Uterus (tissue), 4 donors: ENCODE measurements at places on chromosomes 13 and 19. TPM values are rescaled to one million over a fixed set of nuclear protein-coding genes. Genes with fewer than 3 reads are reported as not detected.

Gene IGFLR1
- total RNA-seq: 1.1 TPM

Gene CBLC
- total RNA-seq: not detected

Gene SDHAF1
- total RNA-seq: 80.0 TPM

Gene LGALS13
- not detected for total RNA-seq

GRCh38 chr19:20359933-20360720 lies 193.1 kb downstream of the ZNF486 start:
- H3K27ac ChIP-seq: no peak overlapping the region
- no peak overlapping the region for H3K4me3 ChIP-seq
- H3K36me3 ChIP-seq: no peaks in the 10 kb centered on the region
- no peak for DNase-seq
- H3K4me1 ChIP-seq: no peaks in the 10 kb centered on the region

DNA sequence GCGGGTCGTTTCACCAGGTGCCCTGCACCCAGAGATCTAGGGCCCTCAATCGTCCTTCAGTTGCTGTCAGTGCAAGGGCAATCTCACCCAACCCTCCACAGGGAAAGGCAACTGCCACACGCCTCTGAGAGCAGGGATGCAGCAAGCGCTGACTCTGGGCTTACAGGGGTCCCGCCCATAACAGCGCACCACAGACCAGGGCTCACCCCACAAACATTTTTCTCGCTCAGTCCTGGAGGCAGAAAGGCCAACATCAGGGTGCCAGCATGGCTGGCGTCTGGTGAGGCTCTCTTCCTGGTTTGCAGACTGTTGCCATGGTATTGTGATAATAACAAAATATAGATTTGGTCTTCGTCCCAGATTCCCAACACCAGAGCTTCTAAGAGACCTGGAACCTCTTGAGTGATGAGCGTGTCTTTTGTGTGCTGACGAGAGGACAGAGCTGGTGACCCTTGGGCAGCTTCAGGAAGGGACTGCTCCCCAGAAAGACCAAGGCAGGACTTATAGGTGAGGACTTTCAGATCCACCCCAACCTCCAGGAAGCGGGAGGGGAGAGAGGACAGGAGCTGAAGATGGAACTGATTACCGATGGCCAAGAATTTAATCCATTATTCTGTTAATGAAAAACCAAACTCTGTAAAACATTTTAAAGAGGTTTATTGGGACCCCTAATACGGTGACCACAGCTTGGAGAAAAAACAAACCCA lies 51.3 kb downstream of the C13orf46 start:
- DNase-seq: peak; percentile 10
- H3K4me3 ChIP-seq: no peak overlapping the region
- no peaks in the 10 kb centered on the region for H3K36me3 ChIP-seq
- H3K4me1 ChIP-seq: peaks cover 6% of the 10 kb centered on the region

DNA sequence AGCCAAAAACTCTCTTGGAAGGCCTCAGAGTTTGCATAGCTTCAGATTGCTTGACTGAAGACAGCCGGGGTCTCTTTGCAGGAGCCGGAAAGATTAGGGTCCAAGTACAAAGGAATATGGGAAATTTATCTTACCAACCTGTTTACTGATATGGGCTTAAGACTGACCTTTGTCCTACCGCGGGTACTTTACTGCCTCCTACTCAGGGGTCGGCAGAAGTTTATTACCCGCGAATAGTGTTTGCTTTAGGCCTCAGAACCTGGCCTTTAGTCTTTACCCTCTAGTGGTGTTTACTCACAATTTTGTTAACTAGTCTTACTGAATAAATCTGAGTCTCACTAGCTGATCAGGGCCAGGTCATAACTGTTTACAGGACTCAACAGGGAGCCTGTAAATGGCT lies 765.4 kb upstream of the SPRY2 start:
- H3K27me3 ChIP-seq: no peaks in the 10 kb centered on the region
- H3K4me3 ChIP-seq: no peak overlapping the region
- no peak for DNase-seq
- no peaks in the 10 kb centered on the region for H3K36me3 ChIP-seq
- H3K4me1 ChIP-seq: no peaks in the 10 kb centered on the region

DNA sequence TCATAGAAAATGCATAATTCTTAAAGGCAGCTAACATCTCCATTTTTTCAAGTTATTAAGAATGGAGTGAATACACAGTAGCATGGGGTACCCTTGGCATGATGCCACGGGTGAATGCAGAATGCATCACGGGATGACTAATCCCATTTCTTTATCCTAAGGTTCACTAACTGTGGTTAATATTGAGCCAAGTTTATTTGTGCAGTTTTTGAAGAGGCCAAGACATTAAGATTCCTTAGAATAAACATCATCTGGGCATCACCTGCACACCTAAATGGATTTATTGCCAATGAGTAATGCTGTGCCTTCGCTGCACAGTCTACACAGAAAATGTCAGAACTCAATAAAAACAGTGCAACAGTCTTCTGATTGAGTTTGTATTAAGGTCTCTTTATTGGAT lies 333.1 kb downstream of the GPC6 start:
- H3K27ac ChIP-seq: no peak overlapping the region
- no peaks in the 10 kb centered on the region for H3K4me1 ChIP-seq
- no peaks in the 10 kb centered on the region for H3K36me3 ChIP-seq
- no peak overlapping the region for H3K4me3 ChIP-seq

DNA sequence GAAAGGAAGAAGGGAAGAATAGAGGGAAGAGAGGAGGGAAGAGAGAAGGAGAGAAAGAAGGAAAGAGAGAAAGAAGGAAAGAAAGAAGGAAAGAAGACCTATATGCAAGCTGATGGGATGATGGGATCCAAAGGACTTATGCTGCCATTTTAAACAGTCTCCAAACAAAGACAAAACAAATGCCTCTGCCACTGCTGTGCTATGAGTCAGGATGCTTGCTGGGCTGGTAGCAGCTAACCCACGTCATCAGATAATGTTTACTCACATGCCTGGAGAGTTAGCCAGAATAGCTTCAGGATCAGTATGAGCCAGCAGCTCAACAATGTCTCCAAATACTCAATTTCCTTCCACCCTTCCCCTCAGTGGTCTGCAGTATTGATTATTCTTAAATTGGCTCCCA lies 12.0 kb upstream of the ZNF274 start:
- no peak overlapping the region for H3K4me3 ChIP-seq
- DNase-seq: no peak
- no peaks in the 10 kb centered on the region for H3K27me3 ChIP-seq
- H3K4me1 ChIP-seq: no peaks in the 10 kb centered on the region
- H3K27ac ChIP-seq: no peak overlapping the region

DNA sequence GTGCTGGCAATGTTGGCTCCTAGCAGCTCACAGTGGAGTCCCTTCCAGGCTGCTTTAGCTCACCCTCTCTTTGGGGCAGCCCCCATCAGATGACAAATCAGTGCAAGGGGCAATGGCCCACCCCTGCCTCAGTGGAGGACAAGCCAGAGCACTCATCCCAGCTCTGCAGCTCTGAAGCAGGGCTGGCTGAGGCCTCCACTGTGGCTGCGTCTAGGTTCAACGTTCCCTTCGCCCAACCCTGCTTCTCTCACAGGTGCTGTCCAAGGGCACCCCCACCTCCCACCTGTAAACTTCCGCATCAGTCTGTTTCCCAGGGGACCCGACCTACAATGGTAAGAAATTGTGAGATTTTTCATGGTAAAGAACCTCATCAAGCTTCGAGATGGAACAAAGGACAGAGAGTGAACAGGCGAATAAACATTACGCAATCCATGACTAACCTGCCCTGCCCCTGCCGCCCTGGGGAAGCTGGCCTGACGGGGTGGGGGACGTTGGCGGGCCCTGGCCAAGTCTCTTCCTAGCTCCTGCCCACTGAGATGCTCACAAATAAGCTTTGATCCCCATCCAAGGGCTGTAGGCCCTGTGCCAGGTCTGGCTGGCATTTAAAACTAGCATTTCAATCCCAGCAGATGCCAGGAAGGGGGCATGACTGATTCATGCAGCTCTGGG lies 40.5 kb downstream of the DZIP1 start:
- H3K4me3 ChIP-seq: no peak overlapping the region
- no peak overlapping the region for H3K27ac ChIP-seq
- no peaks in the 10 kb centered on the region for H3K4me1 ChIP-seq
- no peak for DNase-seq

GRCh38 chr13:110771194-110771593 lies 57.7 kb downstream of the ING1 start:
- no peaks in the 10 kb centered on the region for H3K27me3 ChIP-seq
- no peak overlapping the region for H3K4me3 ChIP-seq
- H3K36me3 ChIP-seq: no peaks in the 10 kb centered on the region

GRCh38 chr13:33806470-33807248 lies 11.3 kb upstream of the RFC3 start:
- DNase-seq: no peak
- no peaks in the 10 kb centered on the region for H3K4me1 ChIP-seq
- H3K27ac ChIP-seq: no peak overlapping the region
- H3K4me3 ChIP-seq: no peak overlapping the region
- no peaks in the 10 kb centered on the region for H3K36me3 ChIP-seq
- no peaks in the 10 kb centered on the region for H3K27me3 ChIP-seq

DNA sequence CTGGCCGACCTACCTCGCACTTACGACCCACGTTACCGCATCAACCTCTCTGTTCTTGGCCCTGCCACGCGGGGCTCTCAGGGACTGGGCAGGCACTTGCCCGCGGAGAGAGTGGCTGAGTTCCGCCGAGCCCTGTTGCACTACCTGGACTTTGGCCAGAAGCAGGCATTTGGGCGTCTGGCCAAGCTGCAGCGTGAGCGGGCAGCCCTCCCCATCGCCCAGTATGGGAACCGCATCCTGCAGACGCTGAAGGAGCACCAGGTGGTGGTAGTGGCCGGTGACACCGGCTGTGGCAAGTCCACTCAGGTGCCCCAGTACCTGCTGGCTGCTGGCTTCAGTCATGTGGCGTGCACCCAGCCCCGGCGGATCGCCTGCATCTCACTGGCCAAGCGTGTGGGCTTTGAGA lies 4.2 kb downstream of the DHX34 start:
- H3K27me3 ChIP-seq: no peaks in the 10 kb centered on the region
- no peaks in the 10 kb centered on the region for H3K4me1 ChIP-seq
- no peaks in the 10 kb centered on the region for H3K36me3 ChIP-seq
- no peak for DNase-seq
- no peak overlapping the region for H3K27ac ChIP-seq
- H3K4me3 ChIP-seq: no peak overlapping the region

- no peak for DNase-seq
- H3K36me3 ChIP-seq: no peaks in the 10 kb centered on the region
- H3K27ac ChIP-seq: no peak overlapping the region
- H3K27me3 ChIP-seq: no peaks in the 10 kb centered on the region
- no peak overlapping the region for H3K4me3 ChIP-seq
- no peaks in the 10 kb centered on the region for H3K4me1 ChIP-seq
Observed at GRCh38 chr19:30968210-30968609, 381.0 kb downstream of the TSHZ3 start.

DNA sequence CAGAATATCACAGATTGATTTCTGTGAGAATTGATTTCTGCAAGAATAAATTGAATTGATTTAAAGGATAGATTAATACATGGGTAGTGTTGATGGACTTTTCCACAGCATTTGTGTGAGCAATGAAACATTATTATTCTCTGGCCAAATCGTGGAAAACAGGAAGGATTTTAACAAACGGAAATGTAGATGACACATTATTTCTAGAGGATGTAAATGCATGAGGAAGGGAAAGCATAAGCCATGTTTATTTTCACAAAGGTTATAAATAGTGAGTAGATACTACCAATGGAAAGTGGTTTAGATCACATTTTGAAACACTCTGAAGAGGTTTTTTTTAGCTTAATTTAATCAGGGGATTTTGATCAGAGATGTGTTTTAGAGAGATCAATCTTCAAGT lies 1534.6 kb upstream of the MIR17HG start:
- H3K36me3 ChIP-seq: no peaks in the 10 kb centered on the region
- DNase-seq: no peak
- H3K27ac ChIP-seq: no peak overlapping the region
- no peaks in the 10 kb centered on the region for H3K4me1 ChIP-seq
- H3K27me3 ChIP-seq: no peaks in the 10 kb centered on the region
- H3K4me3 ChIP-seq: no peak overlapping the region

DNA sequence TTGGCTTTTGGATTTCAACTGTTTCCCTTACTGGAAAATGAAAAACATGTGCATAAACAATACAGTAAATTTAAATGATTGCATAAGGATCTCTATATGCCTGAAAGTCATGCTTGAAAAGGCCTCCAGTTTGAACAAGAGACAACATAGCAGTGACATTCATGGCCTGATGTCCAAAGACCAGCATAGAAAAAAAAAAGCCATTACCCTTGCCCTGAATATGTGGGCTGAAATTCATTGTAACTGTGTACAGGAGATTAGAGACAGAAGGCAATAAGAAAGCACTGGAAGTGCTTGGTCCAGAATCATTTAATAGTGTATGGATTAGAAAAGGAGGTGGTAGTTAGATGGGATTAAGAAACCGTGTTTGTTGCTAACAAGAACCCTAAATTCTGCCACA lies 15.4 kb downstream of the MIR17HG start:
- H3K4me3 ChIP-seq: no peak overlapping the region
- H3K36me3 ChIP-seq: no peaks in the 10 kb centered on the region
- no peaks in the 10 kb centered on the region for H3K27me3 ChIP-seq
- no peak for DNase-seq

DNA sequence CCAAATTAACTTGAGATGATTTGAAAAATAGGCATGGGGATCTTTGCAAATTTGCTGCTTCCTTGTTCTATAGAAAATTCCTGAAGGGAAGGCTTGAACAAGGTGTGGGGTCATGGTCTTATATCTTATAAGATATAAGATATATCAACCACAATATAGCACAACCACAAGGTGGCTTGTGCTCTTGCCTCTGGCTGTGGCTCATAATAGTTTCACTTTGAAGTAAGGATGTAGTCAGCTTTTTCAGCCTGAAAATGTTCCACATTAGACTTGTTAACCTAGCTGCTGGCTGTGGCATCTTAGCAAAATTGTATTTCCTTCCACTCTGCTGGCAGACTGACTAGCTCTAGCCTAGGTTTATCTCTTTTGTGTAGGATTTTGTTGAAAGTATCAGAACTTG lies 169.7 kb downstream of the KLF5 start:
- no peak overlapping the region for H3K4me3 ChIP-seq
- no peaks in the 10 kb centered on the region for H3K27me3 ChIP-seq
- H3K27ac ChIP-seq: no peak overlapping the region
- H3K4me1 ChIP-seq: no peaks in the 10 kb centered on the region
- no peak for DNase-seq

DNA sequence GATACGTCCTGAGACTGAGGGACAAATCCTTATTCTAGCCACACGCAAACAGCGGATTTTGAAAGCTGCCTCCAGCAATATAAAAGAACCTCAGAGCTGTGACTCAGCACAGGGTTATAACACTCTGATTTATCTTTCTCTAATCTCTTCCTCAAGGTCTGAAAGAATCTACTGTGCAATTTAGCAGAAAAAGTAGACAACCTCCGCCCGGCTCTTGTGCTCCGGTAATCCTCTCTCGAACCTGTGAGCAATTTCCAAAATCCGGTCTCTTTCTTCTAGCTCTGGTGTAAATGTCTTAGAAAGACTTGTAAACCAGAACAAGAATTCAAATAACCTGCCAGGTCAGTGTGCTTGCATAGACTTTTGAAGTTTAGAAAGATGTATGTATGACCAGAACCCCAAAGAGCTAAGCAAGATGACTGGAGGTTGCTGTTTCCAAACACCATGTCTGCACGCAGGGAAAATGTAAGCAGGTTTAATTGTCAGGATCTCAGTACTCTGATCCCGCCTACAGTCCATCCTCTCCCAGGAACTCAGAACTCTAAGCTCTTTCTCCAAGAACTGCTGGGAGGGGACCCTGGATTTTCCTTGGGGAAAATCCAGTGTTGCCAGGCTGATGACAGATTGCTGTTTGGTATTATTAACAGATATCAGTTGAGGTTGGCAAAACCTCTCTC lies 338.1 kb downstream of the RFC3 start:
- H3K4me1 ChIP-seq: no peaks in the 10 kb centered on the region
- DNase-seq: no peak
- H3K36me3 ChIP-seq: no peaks in the 10 kb centered on the region
- H3K4me3 ChIP-seq: no peak overlapping the region

GRCh38 chr13:45627656-45628055 lies 12.1 kb upstream of the ERICH6B start:
- no peak overlapping the region for H3K27ac ChIP-seq
- DNase-seq: no peak
- H3K36me3 ChIP-seq: no peaks in the 10 kb centered on the region
- no peaks in the 10 kb centered on the region for H3K27me3 ChIP-seq
- H3K4me3 ChIP-seq: no peak overlapping the region
